ENCODE measurements at places on chromosomes 7 and 10.

DNA sequence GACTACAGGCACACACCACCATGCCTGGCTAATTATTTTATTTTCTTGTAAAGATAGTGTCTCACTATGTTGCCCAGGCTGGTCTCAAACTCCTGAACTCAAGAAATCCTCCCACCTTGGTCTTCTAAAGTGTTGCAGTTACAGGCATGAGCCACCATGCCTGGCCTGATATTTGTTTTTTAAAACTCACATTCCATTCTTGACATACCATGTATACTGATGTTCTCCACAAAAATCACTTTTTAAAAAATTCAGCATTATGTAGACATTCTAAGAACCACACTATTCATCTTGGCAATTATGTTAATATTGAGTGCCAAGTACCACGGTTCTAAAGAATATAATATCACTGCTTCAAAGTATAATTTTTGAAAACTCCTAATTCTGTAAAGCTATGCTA, 43.5 kb downstream of the IDE start:
- H3K27ac ChIP-seq, result no peak overlapping the region
- H3K27me3 ChIP-seq, result no peaks in the 10 kb centered on the region
- peaks cover 15% of the 10 kb centered on the region for H3K36me3 ChIP-seq
- H3K4me1 ChIP-seq, result no peaks in the 10 kb centered on the region

DNA sequence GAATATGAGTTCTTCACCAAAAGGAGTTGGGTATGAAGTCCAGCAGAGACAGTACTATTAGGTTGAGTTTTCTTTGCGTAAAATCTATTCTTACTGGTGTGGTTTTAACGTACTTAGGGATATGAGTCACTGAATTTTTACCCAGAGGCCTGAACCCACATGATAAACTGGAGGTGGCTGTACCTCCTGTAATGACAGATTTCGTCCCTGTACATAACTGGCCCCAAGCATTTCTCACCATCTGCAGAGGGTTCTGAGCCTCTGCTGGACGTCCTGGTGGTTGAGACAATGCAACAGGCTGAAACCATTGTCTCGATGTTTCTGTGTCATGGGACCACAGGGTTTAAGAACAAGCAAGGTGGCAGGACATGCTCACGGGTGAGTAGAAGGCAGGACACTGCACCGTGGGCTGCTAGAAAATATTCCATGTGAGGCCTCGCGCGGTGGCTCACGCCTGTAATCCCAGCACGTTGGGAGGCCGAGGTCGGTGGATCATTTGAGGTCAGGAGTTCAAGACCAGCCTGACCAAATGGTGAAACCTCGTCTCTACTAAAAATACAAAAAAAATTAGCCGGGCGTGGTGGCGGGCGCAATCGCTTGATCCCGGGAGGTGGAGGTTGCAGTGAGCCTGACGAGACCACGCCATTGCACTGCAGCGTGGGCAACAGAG, 233.9 kb downstream of the DNAJB6 start:
- DNase-seq, result no peak
- H3K4me3 ChIP-seq, result no peak overlapping the region
- H3K27ac ChIP-seq, result no peak overlapping the region

GRCh38 chr10:78277314-78278057, 243.8 kb downstream of the RPS24 start:
- peaks cover 8% of the 10 kb centered on the region for H3K27me3 ChIP-seq
- no peak for DNase-seq
- no peak overlapping the region for H3K4me3 ChIP-seq

DNA sequence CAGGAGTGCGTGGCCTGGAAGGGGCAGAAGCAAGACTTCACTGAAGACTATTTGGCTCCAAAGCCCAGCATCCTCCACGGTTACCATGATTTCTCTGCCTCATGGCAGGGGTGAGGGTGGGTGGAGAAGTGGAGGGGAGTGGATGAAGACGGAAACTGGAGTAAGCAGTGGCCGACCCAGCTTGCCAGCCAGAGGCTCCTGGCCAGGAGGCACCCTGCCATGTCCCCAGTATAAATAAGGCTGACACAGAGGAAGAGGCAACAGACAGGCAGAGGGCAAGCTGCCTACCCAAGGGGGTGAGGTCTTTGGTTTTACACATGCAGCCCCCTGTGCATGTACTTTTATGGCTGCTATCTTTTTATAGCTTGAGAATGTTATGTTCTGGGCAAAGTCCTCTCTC, 102.6 kb upstream of the TBX20 start:
- H3K27ac ChIP-seq, result no peak overlapping the region
- no peaks in the 10 kb centered on the region for H3K4me1 ChIP-seq
- no peaks in the 10 kb centered on the region for H3K27me3 ChIP-seq
- DNase-seq, result no peak
- H3K36me3 ChIP-seq, result no peaks in the 10 kb centered on the region
- H3K4me3 ChIP-seq, result no peak overlapping the region

DNA sequence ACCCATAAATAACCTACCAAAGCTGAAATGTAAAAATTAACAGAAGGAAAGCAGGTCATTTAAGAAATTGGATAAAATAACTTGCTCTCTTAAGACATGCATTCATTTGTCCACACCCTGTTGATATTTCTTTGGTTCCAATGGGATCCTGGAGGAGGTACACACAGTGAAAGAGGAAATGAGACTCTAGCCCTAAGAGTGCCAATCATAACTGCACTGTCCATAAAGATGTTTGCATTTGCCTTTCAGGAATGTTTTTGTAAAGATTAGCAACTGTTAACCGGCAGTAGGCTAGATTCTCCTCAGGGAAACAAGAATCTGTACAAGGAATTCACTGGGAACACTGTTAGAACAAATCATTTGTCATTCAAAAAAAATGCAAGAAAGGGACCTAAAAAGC, 61.0 kb downstream of the MEOX2 start:
- H3K4me3 ChIP-seq, result no peak overlapping the region
- DNase-seq, result no peak
- H3K27me3 ChIP-seq, result no peaks in the 10 kb centered on the region
- H3K27ac ChIP-seq, result no peak overlapping the region
- H3K4me1 ChIP-seq, result no peaks in the 10 kb centered on the region

- no peak overlapping the region for H3K27ac ChIP-seq
- no peaks in the 10 kb centered on the region for H3K27me3 ChIP-seq
- no peaks in the 10 kb centered on the region for H3K36me3 ChIP-seq
- no peaks in the 10 kb centered on the region for H3K4me1 ChIP-seq
- DNase-seq, result no peak
Observed at GRCh38 chr10:62442006-62442405, 67.8 kb downstream of the ZNF365 start.
